Neuronal stem cell (in vitro differentiated cells): ENCODE measurements at places on chromosomes 7 and 10.

DNA sequence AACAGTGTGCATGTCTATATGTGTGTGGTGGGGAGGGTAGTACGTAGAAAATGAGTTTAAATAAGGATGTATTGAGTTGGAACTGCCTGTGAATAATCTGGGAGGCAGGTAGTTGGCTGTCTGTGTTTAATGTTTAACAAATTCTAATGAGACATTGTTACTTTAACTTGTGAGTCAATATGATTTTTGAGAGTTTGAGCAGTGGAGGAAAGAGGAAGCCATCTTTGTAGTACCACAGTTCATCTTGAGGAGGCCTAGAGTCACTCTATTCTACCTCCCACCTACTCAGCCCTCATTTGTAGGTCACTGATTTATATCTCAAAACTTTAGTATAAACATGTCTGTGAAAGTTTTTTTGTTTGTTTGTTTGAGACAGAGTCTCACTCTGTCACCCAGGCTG, 129.9 kb upstream of the ITGB1 start:
- H3K4me3 ChIP-seq, result no peak overlapping the region
- H3K27ac ChIP-seq, result no peak overlapping the region
- DNase-seq, result no peak
- no peaks in the 10 kb centered on the region for H3K36me3 ChIP-seq
- H3K4me1 ChIP-seq, result peaks cover 3% of the 10 kb centered on the region

- no peaks in the 10 kb centered on the region for H3K27me3 ChIP-seq
- DNase-seq, result no peak
- H3K4me1 ChIP-seq, result peaks cover 2% of the 10 kb centered on the region
- H3K4me3 ChIP-seq, result no peak overlapping the region
- H3K27ac ChIP-seq, result no peak overlapping the region
Measured at GRCh38 chr10:43299579-43299978, 32.7 kb upstream of the RASGEF1A start.

GRCh38 chr10:10132009-10132408, 885.7 kb upstream of the CELF2 start:
- no peak overlapping the region for H3K27ac ChIP-seq
- H3K4me1 ChIP-seq, result no peaks in the 10 kb centered on the region
- H3K4me3 ChIP-seq, result no peak overlapping the region
- no peaks in the 10 kb centered on the region for H3K36me3 ChIP-seq

- H3K27me3 ChIP-seq, result no peaks in the 10 kb centered on the region
- DNase-seq, result no peak
- H3K4me3 ChIP-seq, result no peak overlapping the region
- no peak overlapping the region for H3K27ac ChIP-seq
- peaks cover 5% of the 10 kb centered on the region for H3K36me3 ChIP-seq
Measured at GRCh38 chr7:105060923-105061322, 46.9 kb downstream of the KMT2E start.

DNA sequence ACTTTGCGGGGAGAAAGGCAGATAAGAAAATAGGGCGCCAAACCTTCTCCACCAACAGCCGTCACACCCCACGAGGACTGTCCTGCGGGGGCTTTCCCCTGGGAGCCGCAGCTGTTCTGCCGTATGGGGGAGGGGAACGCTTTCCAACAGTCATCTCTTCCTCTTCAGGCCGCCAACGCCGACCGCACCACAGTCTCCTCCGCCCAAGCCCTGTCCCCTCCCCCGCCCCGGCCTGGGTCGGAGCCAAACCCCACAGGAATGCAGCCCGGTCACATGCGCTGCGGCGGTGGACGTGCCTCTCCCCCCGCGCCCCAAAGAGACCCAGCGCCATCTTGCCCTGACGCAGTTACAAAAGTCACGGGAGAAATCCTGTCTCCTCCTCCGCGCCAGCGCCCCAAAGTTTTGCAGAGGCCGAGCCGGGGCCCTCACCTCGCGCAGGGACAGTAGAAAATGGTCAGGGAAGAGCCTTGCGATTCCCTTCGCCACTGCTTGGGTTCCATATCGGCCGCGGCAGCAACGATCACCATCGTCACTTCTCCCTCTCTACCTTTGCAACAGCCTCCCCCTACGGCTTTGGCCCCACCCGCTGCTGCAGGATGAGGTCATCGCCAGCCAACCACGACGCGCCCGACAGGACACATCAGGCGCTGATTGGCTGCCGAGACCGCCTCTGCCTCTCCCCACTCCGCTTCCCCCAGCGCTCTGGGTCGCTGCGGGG, 1.3 kb upstream of the KMT2E start:
- DNase-seq, result peak; percentile 96
- H3K27ac ChIP-seq, result peak overlapping the region; percentile 97
- H3K4me1 ChIP-seq, result peaks cover under 1% of the 10 kb centered on the region
- no peaks in the 10 kb centered on the region for H3K27me3 ChIP-seq

DNA sequence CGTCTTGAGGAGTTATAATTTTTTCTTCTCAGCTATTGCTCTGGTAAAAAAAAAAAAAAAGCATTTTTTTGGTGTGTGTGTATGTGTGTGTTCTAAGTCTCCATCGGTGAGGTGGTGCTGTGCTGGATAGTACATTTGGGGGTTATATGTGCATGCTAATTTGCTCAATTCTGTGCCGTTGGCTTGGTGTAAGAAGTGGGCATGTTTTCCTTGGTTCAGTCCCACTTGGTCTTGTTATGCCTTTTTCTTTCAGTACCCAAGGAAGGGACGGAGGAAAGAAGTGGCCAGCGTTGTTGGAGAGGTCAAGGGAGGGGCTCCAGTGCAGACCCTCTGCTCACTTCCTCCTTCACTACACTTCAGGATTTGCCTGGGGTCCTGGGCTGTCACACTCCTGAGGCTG, 20.4 kb downstream of the LRMDA start:
- H3K27me3 ChIP-seq, result peaks cover 3% of the 10 kb centered on the region
- H3K36me3 ChIP-seq, result no peaks in the 10 kb centered on the region
- DNase-seq, result no peak
- H3K27ac ChIP-seq, result no peak overlapping the region

DNA sequence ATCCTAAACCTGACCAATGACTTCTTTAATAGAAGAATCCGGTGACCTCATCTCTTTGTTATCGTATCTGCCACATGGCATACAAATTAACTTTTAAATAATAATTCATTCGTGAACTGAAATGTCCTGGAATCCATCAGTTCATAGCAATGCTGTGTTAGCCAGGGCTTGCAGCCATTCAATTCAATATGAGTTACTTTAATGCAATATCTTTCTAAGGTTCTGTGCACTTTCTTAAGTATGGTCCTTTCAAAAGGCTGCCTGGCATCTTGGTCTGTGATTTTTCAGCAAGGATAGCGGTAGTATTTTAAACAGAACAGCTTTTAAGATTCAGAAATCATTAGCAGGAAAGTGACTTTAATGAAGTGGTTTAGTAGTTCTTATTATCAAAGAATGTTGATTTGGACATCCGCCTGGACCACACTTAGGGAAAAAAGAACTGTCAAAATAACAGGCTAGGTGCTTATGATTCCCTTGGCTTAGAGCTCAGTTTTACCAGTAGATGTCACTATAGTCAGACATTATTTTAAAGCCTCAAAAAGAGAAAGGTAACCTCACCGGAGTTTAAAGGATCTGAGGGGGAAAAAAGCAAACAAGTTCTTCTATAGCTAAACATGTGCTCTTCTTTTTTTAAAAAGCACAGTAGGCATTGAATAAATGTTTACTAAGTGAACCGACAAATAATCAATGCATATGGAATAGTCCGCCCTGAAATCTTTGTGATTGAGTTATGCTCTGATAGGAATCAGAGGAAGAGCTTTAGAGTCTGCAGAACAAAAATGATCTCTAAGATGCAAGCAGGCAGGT, 22.7 kb downstream of the SLC35G1 start:
- no peak overlapping the region for H3K27ac ChIP-seq
- H3K4me1 ChIP-seq, result no peaks in the 10 kb centered on the region
- no peak overlapping the region for H3K4me3 ChIP-seq
- DNase-seq, result no peak
- no peaks in the 10 kb centered on the region for H3K36me3 ChIP-seq

DNA sequence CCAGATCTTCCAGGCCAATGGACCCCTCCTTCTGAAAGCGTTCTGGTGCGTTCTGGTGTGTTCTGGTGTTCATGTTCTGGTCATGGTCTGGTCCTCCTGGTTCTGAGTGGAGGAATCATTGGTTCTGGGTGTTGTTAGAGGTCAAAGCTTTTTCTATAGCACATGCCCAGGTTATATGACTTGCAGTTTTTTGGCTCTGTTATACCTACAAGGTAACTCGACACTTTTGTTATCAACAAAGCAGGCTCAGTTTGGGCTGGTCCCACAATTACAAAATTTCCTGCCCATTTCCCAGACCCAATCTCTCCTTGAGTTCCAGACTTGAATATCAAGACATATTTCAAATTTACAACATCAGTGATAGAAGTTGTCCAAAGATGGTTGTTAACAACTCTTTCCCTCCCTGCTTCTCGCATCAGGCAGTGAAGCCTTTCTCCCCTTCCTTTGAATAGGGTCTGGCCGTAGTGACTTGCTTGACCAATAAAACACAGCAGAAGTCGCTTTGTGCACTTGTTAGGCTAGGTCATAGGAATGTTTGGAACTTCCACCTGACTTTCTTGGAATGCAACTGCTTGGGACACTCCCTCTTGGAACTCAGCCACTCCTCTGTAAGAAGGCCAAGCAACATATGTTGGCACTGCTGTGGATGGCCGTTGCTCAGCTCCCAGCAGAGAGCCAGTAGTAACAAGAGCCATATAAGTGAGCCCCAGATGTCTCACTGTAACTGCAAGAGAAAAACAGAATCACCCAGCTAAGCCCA, 83.1 kb upstream of the STEAP1B start:
- DNase-seq, result no peak
- no peak overlapping the region for H3K27ac ChIP-seq
- H3K4me1 ChIP-seq, result no peaks in the 10 kb centered on the region
- H3K36me3 ChIP-seq, result no peaks in the 10 kb centered on the region
- no peak overlapping the region for H3K4me3 ChIP-seq

GRCh38 chr7:44066111-44066460, 719 bp upstream of the PGAM2 start:
- no peak overlapping the region for H3K4me3 ChIP-seq
- H3K36me3 ChIP-seq, result peaks cover 6% of the 10 kb centered on the region
- peaks cover 19% of the 10 kb centered on the region for H3K4me1 ChIP-seq
- H3K27ac ChIP-seq, result peak overlapping the region; percentile 67
- no peak for DNase-seq

DNA sequence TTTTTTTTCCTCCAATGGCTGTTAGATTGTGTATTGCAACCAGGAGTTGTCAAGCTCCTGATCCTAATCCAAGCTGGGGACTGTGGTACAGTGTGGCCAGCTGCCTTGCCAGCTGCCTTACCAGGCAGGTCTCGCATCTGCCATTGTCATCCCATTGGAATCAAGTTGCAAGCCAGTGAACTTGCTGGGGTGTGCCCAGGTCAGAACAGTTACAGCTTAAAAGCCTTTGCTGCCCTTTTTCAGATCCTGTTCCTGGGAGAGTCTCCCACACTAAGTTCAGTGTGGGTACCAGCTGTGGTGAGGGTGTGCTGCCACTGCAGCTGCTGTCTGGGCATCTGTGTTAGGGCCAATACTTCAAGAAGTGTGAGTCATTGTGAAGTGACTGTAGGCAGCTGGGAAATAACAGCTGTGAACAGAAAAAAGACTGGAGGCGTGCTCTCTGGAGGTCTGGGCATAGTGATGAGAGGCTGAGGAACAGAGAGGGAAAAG, 72.8 kb downstream of the CCNY start:
- peak overlapping the region; percentile 27 for H3K4me3 ChIP-seq
- peaks cover 6% of the 10 kb centered on the region for H3K4me1 ChIP-seq
- no peaks in the 10 kb centered on the region for H3K27me3 ChIP-seq
- no peak overlapping the region for H3K27ac ChIP-seq

DNA sequence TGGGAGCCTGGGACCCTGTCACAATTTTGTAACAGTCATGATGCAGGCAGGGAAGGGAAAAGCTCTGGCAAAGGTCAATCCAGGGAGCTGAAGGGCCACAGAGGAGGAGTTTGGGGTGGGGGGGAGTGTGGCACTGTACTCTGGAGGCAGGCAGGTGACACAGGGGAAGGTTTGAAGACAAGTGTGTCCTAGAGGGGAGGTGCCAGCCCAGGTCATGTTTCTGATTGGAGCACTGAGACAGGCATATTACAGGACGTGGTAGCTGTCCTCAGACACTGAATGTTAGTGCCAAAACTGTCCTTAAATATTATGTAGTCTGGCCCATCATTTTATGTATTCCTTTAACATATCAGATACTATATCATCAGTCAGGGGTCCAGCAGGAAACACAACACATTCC, 75.6 kb upstream of the LRRC4 start:
- no peak overlapping the region for H3K4me3 ChIP-seq
- peaks cover 13% of the 10 kb centered on the region for H3K27me3 ChIP-seq
- H3K27ac ChIP-seq, result no peak overlapping the region
- no peaks in the 10 kb centered on the region for H3K36me3 ChIP-seq
- no peak for DNase-seq
- H3K4me1 ChIP-seq, result no peaks in the 10 kb centered on the region

GRCh38 chr10:119161680-119162451, 3.6 kb downstream of the SFXN4 start:
- H3K27ac ChIP-seq, result no peak overlapping the region
- DNase-seq, result no peak
- H3K4me1 ChIP-seq, result peaks cover 9% of the 10 kb centered on the region
- H3K36me3 ChIP-seq, result peaks cover 7% of the 10 kb centered on the region
- H3K4me3 ChIP-seq, result no peak overlapping the region
